ENCODE measurements at places on chromosomes 7 and 10. TPM values are rescaled to one million over a fixed set of nuclear protein-coding genes. Genes with fewer than 3 reads are reported as not detected.

- no peak for DNase-seq
Measured at GRCh38 chr7:131502810-131503508, 53.5 kb downstream of the PODXL start.

DNA sequence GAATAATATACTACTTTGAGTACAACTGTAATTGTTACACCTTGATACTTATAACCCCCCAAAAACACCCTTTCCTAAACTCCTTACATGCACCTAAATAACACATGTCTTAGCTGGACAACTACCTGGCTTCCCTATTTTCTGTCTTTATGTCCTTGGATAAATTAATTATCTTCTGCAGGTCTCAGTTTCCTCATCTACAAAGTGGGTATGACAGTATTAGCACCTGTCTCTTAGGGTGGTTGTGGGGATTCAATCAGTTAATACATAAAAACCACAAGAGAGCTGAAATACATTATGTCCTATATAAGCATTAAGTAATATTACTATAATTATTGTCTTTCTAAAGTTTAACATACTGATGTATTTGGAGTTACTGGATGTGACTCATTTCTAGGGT is 10.8 kb downstream of the STEAP2 start:
- DNase-seq: no peak

DNA sequence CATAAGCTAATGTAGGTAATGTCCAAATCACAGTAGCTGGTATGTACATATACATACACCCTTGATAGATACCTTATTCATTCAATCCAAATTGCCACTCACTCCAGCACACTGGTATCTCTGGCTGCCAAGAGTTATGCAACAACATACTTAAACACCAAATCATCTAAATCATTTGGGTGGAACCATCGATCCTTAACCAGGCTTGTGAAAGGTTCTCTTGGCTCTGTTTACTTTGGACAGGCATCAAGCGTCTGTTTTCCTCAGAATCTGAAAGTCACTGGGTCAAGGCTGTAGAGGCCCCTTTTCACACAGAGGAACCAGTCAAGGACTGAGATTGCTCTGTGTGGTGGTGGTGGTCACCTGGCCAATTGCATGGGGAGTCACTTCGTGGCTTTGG is 24.6 kb downstream of the JAZF1 start:
- no peak for DNase-seq

- no peak for DNase-seq
Measured at GRCh38 chr10:8273749-8274148, 219.3 kb downstream of the GATA3 start.

GRCh38 chr10:12849319-12850181 is 152.0 kb downstream of the CCDC3 start:
- no peak for DNase-seq

DNA sequence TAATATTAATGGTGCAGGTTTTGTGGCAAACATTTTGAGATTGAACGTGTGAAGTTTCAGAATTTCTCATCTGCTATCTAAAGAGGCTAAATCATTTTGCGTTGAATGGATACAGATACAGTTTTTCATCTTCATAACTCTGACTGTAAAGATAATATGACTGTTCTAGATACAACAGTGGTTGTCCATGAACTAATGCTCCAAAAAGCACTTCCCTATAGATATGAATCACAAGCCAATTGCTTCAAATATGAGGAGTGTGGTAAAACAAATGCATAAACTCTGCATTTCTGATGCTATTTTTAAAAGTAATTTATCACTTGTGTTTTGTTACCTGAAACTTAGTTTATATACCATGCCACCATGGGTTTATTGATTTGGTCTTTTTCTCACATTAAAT is 750.1 kb downstream of the MAGI2 start:
- no peak for DNase-seq

DNA sequence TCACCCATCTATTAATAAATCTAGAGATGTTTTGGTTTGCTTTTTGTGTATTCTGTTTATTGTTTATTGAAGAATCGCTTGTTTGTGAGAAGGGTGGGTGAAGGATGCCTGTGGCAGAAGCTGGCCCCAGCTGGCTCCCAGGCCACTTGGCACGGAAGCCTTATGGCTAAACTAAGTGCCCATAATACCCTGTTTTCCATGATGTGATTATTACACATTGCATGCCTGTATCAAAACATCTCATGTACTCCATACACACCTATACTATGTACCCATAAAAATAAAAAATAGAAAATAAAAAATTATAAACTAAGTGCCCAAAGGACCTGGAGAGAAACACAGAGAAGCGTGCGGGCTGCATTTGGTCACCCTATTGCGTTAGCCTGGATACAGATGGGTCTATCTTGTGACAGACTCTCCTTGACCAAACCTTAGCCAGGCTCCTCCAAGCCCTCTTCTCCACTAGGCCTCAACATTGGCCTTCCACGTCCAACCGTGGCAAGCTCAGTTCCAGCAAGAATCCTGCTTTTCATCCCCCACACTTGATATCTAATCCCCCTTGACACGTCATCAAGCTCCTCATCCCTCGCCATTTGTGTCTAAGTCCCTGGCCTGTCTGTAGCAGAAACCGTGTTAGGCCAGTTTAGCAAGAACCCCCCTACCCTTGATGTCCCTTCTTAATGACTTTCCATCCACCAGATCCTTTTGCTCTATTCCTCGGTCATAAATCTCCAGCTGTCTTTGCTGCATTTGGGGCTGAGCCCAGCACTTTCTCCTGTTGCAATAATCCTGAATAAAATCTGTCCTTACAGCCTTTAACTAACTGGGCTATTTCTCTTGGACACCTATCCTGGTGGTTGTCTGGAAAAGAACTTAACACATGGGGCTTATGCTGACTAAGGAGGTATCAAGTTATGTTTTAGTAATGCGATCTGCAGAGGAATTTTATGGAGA is 245.2 kb downstream of the TNS3 start:
- DNase-seq: peak; percentile 82

HOXA10 gene
- 6.1 TPM for total RNA-seq

CASP2 gene
- total RNA-seq: 37.7 TPM

FOXP2 gene
- total RNA-seq: 1.7 TPM

OPN4 gene
- 0.02 TPM for total RNA-seq

PIP gene
- total RNA-seq: not detected
